Activated T-cell treated with anti-CD3 and anti-CD28 coated beads for 1 hour (primary cell): ENCODE measurements at places on chromosomes 6 and 20.

GRCh38 chr6:65289491-65289890, 417.5 kb downstream of the EYS start:
- no peak for DNase-seq

DNA sequence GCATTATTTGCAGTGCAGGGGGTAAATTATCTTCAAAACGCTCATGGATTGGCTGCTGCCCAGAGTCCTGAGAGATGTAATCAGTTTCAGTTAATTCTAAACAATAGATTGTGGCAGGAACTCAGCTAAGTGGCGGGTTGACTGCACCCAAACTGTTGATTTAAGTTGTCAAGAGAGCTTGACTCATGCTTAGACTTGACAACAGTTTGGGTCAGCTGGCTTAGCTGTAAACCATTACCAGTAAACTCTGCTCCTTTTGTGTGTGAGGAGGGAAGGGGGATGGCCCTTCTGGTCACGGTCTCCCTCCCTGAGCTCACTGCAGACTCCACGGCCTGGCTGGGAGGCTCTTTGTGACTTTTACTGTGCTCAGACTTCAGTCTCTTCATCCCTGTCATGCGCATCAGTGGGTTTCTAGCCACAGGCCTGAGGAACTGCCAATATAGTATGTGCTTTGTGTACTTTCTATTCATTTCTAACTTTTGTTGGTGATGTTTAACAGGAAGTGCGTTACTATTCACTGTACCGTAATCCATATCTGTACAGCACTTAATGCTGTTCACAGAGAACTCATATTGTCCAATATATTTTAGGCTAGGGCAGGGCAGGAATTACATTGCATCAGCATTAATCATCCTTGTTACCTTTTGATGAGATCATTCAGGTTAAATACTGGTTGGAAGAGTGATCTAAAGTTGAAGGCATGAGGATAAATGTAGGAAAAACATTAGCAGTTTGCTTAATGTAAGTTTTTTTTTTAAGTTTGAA, 488.3 kb downstream of the CDKAL1 start:
- DNase-seq = no peak

DNA sequence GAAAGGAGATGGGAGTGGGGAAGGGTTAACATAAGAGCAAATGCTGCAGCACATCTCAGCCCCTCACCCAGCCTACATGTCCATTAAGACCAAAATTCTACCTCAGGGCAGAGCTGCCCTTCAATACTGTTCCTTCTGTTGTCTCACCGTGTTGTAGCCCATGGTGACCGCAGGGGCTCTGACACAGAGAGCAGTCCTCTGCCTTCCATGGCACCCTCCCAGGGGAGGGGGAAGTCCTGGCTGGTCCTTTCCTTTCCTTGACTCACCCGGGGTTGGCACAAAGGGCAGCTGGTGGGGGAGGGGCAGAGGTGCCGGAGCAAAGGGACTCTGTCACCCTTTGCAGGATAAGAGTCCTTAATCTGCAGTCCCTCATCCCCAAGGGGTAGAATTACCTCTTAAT, 15.2 kb downstream of the NKX2-2 start:
- no peak for DNase-seq

- DNase-seq = no peak
Measured at GRCh38 chr6:7425808-7426190, 36.2 kb downstream of the RIOK1 start.

DNA sequence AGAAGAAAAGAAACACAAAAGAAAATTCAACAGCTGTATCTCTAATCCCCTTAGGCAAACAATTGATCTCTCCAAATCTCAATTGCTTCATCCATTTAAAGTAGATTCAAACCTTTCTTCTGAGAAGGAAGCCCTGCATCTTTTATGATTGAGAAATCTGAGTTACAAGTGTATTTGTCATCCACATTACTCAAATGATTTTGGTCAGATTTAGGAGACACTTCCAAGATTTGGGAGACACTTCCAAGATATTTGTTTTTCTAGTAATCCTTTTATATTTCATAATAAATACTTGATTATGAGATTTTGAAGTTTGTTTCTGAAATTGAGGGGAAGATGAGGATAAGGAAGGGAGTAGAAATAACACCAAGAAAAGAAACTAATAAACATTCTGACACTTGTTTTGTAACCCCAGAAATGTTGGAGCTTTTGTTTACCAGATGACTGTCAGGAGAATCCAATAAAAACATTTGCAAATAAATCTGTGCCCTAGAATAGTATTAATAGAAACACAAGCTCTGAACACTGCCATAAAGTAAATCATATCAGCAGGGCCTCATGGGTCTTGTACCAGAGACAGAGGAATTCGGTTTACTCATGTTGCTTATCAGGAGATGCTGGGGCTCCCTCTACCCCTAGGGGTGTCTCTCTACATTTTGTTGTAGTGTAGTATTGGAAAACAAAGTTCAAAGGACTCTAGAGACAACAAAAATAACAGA, 314.3 kb upstream of the NT5E start:
- DNase-seq = no peak

GRCh38 chr6:43193929-43194328, 11.9 kb downstream of the CUL9 start:
- DNase-seq = no peak

DNA sequence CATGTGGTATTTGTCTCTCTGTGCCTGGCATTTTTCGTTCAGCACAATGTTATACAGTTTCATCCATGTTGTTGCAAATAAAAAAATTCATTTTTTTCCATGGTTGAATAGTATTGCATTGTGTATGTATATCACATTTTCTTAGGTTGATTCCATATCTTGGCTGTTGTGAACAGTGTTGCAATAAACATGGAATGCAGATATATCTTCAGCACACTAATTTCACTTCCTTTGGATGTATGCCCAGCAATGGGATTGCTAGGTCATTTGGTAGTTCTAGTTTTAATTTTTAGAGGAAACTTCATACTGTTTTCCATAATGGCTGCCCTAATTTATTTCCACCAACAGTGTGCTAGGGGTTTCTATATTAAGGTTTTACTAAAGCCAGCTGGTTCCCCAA, 52.6 kb downstream of the GFRAL start:
- no peak for DNase-seq

- no peak for DNase-seq
Measured at GRCh38 chr20:64030371-64031134, 5.4 kb upstream of the C20orf204 start.

DNA sequence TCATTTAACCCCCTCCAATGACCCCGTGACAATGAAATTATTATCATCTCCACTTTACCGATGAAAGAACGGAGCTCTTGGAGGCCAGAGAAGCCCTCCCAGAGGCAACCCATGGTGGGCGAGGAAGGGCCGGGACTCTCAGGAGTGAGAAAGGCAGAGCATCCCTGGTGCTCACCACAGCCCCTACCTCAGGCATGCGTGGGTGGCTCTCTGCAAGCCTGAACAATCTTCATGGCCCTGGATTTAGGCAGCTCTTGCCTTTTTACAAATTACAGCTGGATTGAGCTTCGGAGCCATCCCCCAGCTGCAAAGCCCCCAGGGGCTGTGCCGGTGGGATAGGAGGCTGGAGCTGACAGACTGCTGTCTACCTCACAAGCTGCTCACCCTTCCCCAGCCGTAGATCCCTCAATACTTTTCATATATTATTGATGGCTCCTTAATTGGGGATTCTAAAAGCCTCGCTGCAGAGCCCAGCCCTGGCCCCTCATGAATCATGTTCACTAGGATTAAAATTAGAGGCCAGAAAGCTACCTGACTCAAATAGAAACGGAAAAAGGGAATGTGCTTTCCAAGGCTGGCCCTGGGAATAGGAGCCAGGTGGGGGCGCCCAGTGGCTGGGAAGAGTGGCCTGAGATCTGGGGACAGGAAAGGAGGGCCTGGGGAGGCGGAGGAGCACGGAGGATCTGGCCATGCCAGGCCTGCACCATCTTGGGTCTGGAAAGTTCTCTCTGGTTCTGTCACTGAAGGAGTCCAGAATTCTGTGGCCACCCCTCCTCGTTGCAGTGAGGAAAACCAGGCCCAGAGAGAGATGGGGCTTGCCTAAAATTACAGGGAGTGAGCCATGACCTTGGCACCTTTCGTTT, 29.1 kb downstream of the CPNE5 start:
- no peak for DNase-seq

- no peak for DNase-seq
Measured at GRCh38 chr6:136984578-136984977, 60.2 kb downstream of the IL20RA start.

- no peak for DNase-seq
Measured at GRCh38 chr6:11006061-11006460, 38.0 kb downstream of the ELOVL2 start.
